ENCODE measurements at places on chromosomes 2 and 18.

GRCh38 chr2:213451542-213452239 is 167.4 kb downstream of the SPAG16 start:
- DNase-seq: no peak

DNA sequence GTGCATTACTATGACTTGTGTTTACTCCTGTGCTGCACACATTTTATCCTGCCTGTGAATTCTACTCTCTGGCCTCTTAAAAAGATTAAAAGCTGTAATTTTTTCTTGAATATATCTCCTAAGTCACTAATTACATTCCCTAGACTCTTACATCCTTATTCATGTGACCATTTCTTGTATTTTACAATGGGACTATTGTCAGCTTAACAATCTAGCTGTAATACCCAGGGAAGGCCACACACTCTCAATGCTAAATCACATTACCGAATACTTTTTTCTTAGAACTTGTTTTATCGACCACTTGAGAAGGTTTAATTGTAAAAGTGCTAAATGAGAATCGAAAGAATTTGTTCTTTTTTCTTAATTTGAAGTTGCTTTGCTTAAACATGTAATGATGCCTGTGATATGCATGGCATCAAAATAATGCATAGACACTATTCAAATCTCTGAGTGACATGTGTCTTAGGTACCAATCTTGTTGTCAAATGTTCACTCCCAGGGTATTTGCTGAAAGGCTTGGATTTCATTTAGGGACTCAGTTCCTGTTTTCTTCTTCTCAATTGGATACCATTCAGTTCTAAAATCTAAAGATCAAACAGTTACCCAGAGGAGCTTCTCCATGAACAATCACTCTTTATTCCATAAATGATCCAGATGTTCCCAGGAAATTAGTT is 498.5 kb downstream of the DPP10 start:
- DNase-seq: no peak

GRCh38 chr2:171469176-171469575 is 35.1 kb downstream of the DCAF17 start:
- DNase-seq: no peak

GRCh38 chr18:48417985-48418384 is 8.8 kb upstream of the ZBTB7C start:
- no peak for DNase-seq

DNA sequence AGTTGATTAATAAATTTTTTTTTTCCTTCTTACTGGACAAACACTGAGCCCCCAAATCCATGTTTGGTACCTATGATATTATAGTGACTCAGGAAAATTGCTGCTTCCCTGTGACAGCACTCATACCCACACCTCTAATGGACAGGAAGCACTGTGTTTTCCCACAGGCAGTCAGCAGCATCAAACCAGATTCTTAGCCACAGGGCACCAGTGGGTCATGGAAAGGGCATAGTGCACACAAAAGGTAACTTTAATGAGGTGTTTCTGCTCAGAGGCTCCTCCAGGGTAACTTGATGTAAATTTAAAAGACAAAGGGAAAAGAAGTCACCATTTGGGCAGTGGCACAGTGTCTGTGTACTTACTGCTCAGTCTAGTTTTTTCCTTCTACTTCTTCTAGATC is 34.1 kb downstream of the SERPINB11 start:
- DNase-seq: no peak

DNA sequence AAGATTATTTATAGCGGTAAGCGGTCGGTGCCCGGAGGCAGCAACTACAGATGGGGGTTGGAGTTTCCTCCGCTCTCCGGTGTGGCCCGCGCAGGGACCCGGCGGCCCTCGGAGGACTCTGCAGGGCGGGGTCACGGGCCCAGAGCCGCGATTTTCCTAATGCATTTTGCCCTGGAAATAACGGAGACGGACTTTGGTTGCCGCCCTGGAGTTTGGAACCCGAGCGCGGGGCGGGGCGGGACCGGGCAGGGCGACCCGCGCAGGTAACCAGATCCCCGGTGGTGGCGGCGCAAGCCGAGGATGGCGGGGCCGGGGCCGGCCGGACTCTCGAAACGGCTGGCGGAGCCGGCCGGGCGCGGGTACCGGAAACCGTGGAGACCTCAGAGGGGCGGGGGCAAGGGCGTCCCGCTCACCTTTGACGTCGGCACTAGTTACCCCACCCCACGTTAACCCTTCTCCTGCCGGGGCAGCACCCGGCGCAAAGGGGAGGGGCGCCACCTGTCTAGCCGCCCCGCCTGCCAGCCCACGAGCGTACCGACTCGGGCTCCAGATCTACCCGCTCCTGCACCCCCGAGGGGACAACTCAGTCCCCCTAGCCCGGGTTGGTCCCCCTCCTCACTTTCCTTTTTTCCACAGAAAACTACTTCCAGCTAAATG is 2.9 kb downstream of the CYP26B1 start:
- DNase-seq: peak; percentile 73

GRCh38 chr2:240990726-240991377 is 7.6 kb upstream of the SNED1 start:
- DNase-seq: no peak

Data from SW480 (cell line).